ENCODE measurements at places on chromosomes 1 and 21.

DNA sequence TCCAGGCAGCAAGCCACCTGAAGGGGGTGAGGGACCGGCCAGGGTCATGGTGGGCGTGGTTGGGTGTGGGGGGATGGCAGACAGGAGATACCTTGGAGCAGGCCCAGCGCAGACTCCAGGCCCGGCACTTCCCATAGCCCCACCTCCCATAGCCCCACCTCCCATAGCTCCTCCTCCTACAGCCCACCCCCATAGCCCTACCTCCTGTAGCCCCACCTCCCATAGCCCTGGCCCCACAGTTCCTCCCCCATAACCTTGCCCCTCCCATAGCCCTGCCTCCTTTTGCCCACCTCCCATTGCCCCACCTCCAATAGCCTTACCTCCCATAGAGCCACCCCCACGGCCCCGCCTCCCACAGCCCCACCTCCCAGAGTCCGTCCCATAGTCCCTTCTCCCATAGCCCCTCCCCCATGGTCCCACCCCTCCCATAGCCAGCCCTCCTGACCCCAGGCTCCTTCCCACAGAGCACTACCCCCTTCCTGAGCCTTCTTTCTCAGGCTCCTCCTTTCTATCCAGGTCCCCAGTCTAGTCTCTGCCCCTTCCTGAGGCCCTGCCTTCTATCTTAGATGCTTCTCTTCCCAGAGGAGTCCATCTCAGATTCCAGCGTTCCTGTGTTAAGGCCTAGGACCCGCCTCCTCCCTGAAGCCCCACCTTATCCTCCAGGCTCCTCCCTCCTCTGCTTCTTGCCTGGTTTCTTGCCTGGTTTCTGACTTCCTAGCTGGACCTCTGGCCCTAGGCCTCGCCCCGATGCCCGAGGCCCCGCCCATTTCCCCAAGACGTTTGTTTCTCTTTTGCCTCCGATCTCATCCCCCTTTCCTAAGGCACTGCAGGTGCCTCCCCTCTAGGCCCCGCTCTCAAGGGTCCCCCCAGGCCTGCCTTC lies 46.8 kb downstream of the PTPRU start:
- DNase-seq = no peak

GRCh38 chr1:155910621-155911121 lies 478 bp downstream of the RIT1 start:
- DNase-seq = no peak

- DNase-seq = no peak
These were observed 2.8 kb downstream of the TGFB2 start for GRCh38 chr1:218347723-218348627.

GRCh38 chr21:22758478-22758877 lies 1760.3 kb downstream of the NCAM2 start:
- DNase-seq = no peak

GRCh38 chr21:28604946-28605537 lies 387.6 kb downstream of the LTN1 start:
- DNase-seq = no peak

DNA sequence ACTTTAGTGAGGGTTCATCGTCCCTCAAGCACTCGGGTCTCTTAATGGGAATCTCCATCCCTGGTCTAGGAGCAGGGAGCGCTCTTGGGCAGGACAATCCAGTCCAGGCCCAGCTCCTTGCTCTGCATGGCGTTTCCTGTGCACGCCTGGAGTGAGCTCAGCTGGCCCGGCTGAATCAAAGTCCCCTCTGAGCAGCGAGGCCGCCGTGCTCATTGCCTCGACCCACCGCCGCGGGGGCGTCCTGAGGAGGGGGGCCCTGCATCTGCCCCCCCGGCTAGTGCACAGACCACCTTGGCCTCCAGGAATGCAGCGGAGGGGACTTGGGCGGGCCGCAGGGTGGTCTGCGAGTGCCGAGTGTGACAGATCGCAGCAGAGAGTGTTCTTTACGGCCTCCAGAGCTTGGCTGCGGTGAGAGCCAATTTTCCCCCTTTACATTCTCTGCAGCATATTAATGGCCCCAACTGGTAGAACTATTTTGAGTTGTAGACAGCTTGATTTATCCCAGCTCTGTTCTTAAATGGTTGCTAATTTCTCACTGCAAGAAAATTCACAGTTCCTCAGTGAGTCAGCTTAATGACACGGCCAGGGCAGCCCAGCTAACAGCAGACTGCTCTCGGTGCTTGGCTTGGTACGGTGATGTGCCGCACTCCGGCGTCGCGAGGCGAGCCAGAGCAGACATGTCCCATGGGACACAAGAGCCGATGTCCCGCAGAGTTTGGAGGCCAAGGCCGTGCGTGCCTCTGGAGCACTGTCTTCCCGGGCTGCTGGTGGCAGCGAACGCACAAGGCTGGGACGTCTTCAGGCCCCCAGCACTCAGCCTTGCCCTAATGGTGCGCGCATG lies 39.8 kb downstream of the SNAP47 start:
- no peak for DNase-seq

DNA sequence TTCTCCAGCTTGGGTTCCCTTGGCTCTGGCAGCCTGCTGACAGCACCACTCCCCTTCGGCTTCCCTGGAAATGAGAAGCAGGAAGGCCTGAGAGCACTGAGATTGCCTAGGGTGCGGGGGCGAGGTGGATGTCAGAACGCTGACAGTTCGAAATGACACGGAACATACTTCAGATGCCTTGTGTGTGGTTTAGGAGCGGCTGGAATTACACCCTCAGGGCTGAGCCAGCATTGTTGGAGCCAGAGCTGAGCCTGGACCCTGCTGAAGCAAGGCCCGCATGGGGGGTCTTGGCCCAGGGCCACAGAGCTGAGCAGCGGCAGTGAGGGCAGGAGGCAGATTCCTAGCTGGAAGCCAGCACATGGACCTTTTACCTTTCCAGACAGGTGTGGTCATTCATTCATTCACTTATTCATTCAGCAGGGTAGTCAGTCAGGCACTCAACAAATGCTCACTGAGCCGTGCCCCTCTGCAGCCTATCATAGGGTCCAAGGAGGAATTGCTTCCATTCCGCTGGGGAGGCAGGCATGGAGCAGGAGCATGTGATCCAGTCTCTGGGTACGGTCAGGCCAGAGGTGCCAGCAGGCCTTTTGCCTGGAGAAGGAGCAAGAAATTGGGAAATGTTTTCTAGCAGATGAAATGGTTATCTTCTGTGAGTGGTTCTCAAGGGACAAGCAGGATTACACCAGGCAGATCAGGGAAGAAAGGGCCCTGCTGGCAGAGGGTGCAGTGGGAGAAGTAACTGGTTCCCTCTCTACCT lies 6.6 kb upstream of the FOXE3 start:
- no peak for DNase-seq

DNA sequence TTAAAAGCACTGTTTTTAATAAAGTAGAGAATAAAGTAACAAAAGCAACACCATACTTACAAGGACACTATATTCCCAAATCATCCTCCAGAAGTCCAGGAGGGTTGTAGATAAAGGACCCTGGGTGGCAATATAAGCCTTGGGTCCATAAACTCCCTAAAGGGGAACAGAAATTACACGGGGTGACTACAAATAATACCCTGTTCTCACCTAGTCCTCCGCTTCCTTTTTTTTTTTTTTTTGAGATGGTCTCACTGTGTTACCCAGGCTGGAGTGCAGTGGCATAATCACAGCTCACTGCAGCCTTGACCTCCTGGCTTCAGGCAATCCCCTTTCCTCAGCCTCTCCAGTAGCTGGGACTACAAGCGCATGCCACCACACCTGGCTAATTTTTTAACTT lies 13.1 kb downstream of the PTPN22 start:
- no peak for DNase-seq

GRCh38 chr1:212959266-212960220 lies 9.2 kb downstream of the VASH2 start:
- no peak for DNase-seq

DNA sequence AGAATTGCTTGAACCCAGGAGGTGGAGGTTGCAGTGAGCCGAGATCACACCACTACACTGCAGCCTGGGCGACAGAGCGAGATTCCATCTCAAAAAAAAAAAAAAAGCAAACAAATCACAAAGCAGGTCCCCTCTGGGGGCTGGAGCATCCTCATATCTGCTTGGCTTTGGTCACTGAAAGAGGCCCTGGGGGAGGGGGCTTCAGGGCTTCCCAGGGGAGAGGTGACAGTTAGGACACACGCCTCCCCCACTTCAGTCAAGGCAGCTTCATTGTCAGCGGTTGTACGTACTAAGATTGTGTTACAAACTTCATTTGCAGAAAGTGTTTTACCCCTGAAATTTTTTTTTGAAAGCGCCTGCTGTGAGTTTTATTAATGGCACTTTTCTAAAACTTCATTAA lies 130.5 kb downstream of the DHRS3 start:
- no peak for DNase-seq

GRCh38 chr21:26708223-26708800 lies 135.2 kb upstream of the CYYR1 start:
- no peak for DNase-seq

GRCh38 chr21:31383770-31384169 lies 39.7 kb upstream of the TIAM1 start:
- no peak for DNase-seq

GRCh38 chr1:25562101-25562927 lies 18.9 kb downstream of the LDLRAP1 start:
- DNase-seq = no peak

DNA sequence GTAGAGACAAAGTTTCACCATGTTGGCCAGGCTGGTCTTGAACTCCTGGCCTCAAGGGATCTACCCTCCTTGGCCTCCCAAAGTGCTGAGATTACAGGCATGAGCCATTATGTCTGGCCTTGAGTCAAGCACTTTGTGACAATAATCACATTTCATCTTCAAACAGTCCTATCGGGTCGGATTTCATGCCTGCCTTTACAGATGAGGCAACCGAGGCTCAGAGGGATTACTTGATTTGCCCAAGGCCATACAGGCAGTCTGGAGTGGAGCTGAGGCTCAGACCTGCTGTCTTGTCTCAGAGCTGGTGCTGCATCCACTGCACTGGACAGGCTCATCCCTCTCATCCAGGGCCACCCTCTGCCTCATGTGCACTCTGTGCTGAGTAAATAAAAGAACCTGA lies 26.6 kb downstream of the FAM151A start:
- DNase-seq = no peak

DNA sequence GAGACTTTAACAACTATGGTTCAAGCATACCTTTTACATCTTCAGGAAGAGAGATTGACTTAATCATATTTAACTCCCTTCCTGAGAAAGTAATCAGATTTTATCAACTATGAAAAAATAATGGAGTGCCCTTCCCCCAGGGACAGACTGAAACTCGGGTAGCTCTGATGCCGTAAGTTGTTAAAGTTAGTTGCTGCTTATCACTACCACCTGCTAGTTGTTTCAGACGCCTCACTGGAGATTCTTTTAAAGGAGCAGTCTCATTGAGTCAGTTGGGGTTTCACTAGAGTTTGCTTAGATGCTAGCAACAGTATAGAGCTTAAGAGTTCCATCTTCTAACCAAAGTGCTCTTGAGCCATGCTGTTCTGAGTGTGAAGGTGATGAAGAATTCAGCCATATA lies 17.0 kb upstream of the TRAF5 start:
- no peak for DNase-seq

DNA sequence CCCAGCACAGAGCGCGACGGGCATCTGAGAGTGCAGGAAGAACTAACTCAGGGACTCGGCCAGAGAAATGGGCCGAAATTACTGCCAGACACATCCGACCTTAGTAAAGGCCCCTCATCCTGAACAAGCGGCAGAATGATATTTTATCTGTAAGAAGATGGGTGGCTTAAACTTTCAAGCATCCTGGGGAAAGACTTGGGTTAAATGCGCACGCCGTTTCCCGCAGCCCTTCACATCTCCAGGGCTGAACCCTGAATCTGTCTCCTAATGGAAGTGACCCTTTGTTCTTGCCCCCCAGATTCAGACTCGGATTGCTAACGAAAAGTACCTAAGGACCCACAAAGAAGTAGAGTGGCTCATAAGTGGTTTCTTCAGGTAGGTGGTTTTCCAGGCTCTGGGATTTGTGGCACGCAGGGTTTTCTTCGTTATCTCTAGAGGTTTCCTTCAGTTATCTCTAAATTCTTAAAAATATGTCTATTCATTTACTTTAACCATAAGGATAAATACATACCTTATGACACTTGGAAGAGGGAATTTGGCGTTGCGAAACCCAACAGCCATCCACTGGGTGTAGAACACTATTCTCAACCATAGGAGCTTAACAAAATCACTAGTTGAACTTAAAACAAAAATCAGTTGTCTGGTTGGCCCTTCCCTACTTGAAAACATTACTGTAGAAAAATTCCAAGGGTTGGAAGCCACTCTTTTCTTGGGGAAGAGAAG lies 627 bp downstream of the RIIAD1 start:
- no peak for DNase-seq

DNA sequence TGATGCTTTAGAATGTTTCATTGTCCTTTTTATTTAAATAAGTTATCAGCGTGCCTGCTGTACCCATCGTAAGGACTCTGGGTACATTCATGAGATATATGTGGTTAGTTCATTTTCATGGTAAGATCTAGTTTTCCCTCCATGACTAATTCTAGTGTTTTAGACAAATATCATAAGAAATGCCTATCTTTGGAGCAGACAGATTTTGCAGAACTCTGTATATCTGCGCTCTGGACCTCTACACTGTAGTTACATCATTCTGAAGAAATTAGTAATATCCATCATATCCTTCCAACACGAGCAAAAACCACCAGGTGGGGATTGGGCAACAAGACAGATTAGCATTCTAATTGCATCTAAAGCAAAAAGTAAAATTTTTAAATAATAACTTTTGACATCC lies 499.2 kb downstream of the SETD4 start:
- no peak for DNase-seq

DNA sequence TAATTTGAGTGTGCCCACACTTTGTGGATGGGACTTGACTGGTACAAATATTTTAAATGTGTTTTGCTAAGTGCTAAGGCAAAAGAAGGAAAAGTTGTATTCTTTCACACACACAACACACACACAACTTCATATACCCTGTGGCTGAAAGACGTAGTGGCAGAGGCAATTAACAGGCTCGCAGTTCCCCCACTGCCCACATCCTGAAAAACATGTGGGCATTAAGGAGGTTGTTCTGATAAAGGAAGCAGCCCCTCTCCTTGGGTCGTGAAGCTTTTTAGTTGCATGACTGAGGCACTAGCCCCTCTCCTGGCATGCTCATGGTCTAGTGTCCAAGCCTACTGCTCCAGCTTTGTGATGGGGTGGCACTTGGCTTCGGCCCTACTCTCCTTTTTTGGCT lies 14.3 kb upstream of the ADAM30 start:
- DNase-seq = no peak

Measured in NCI-H1930 (cell line).